GDM1 (cell line): ENCODE measurements at places on chromosomes 7 and 10.

DNA sequence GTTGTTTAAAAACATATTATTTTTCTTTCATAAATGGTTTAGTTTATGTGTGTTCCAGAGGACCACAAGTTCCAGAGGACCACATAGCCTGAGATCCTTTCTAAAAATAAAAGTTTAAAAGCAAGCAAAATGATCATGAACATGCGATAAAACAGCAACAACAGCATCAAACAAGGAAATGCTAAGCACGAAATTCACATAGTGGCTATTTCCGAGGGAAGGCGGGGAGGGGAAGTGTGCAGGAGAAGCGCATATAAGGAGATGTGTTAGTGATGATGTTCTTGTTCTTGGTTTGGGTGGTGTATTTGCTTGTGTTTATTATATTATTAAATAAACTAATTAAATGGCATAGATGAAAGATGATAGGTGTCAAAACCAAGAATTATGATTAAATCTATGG is 1.2 kb downstream of the TBATA start:
- no peak for DNase-seq

DNA sequence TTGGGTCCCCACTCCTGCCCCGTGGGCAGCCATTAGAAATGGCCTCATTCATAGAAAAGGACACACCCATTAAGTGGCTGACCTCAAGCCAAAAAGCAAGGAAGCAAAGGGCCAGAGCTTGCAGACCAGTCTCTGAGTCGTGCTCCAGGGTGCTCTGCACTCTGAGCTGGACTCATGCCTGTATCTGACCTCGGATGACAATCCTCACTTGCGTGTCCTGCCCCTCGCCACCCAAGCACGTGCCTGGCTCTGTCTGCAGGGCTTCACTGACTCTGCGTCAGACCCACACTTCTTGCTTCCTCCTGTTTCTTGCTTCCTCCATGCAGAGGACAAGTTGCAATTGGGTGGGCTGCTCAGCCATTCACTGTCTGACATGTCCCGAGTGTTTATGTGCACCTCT is 138.8 kb downstream of the OAT start:
- DNase-seq: no peak

DNA sequence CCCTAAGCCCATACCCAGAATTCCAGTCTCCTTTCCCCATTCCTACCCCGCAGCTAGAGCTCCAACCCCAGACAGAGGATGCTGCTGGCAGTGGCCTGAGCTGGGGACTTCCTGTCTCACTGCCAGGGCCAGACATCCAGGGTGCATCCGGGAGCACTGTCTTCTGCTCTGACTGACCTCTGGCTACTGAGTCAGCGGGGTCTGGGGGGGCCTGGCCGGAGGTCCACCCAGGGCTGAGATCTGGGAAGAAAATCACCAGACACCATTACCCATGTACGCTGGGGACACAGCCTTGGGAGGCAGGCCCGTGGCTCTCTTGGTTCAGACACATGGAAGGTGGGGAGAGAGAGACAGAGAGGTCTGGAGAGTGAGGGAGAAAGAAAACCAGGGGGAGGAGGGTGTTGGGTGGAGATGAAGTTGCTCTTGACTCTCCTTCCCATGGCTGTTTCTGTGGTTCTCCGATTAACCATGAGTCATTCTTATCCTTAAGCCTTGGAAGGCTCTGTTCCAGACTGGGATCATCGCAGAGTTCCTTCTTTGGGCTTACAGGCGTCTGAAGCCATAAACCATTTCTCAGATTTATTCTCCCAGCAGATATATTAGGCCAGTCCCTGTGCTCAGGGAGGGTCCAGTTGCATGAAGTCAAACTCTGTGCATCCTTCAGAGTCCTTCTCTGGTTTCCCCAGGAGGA is 23.6 kb downstream of the TSPAN15 start:
- no peak for DNase-seq

DNA sequence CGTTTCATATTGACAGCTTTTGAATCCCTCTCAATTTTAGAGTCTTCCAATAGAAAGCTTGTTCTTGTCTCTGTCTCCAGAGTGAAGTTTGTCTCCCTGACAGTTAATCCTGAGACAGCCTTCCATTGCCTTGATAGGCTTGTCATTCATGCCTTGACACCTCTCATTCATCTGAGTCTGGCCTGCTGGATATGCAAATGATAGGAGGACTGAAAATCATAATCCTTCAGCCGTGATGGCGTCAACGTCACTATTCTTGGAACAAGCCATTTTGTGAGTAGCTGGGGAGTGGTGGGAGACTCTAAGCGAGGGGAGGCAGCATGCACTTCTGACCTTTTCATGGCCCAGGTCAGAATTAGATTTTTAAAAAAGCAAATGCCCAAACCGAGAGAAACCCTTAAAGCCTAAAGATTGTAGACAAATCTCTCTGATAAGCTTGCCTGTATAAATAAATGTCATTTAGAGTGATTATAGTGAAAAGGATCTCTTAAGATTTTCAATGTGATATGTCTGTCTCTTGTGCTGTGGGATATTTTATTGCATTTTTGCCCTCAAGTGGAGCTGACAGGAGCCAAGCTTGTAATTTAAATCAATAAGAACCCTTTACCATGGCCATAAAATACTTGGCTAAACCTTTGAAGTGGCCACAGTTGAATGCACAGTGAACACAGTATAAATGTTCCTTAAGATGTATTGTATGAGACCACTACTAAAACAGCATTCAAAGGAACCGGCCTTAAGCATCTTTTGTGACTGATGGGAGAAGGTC is 148.8 kb downstream of the SNX10 start:
- no peak for DNase-seq

DNA sequence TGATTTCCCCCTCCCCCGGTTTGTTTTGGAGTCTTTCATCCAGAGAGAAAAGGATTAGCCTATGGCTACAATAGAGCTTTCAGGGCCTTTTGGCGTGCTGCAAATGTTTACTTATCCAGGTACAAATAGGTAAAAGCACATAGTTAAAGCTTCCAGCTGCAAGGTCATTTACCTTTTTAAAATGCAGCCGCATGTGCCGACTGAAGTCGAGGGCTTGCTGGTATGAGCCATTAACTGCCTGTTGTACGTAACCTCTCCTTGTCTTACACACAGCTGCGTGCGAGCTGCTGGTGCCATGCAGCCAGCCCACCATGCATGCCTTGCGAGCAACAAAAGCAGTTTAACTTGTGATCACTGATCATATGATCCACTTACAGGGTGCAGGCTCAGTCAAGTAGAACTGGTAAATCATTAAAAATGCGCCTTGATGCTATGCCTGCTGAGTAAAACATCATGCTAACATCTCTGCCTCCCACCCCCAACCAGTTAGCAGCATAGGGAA is 866.4 kb downstream of the LRMDA start:
- no peak for DNase-seq

DNA sequence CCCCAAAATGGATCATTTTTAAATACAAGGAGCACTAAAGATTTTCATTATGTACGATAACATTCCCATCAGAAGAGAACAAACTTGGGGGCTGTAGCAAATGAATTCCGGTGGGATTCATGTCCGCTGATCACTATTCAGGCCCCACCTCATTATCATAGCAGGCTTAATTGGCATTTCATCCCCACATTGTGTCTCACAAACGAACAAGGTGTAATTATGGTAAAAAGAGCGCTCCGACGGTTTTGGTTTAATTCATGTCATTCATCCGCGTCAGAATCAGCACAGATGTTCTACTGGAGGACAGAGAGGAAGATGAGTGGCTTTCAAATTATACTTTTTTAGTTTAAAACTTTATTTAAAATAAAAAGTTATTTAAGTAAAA is 124.7 kb downstream of the MAD1L1 start:
- no peak for DNase-seq
